Germinal center (tissue), 1 donor: ENCODE measurements at places on chromosomes 5 and 9.

DNA sequence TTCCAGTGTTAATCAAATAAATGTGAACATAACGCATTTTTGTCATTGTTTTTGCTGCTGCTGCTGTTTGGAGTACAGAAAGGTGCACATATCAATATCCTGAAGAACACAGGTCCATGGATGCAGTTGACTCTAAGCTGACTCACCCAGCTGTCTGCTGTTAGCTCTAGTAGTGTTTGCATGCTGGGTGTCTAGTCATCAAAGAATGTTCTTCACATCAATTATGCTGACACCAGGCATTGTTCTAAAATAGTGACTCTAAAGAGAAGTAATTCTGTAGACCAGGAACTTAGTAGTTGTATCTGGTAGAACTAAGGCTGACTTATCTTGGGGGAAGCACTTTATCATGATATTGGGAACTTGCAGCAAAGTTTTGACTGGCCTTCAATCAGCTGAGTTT lies 55.7 kb upstream of the DPYSL3 start:
- no peak for DNase-seq

DNA sequence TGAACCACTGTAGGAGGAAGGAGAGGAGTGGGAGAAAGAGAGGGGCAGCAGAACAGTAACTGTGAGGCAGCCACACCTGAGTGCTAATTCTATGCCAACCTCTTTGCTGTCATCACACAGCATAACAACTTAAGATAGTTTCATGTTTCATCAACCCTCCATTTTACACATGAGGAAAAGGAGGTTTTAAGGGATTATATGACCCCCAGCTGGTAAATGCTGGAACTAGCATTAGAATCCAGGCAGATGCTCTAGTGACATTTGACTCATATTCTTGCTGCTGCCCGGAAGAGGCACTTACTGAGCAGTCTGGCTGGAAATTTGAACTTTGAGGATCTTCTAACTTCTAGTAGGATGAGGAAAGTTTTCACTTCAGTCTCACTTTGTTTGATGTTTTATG lies 24.1 kb upstream of the VLDLR start:
- no peak for DNase-seq

DNA sequence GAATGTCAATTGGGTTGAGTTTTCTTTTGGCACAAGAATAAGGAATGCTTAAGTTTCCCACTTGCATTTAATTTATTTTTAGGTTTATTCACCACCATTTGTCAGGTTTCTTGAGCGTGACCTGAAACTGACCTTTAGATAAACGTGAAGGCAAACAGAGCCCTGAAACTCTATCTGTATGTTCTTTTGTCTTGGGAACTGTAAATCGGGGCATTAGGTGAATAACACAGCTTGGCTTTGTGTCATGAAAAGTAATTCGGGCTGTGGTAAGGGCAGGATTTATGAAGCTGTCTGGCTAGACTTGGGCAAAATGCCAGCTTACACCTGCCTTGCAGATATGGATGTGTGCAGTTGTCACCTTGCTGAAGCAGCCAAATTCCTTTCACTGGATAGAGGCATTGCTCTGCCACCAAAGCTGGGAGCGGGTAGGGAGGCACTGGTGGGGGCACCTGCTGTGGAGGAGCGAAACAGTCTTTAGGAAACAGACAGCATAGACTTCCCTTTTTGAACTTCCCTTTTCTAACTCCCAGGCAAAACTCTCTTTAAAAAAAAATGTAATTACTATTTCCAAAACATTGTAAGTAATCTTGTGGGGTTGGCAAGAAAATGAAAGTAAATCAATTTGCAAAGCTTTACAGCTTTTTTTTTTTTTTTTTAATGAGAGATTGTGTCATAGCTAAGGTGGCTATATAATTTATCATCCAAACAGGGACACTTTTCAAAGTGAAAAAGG lies 545.2 kb downstream of the CSNK1G3 start:
- peak; percentile 58 for DNase-seq

GRCh38 chr5:78587775-78588291 lies 60.7 kb downstream of the LHFPL2 start:
- no peak for DNase-seq

- peak; percentile 27 for DNase-seq
These were observed 10.7 kb upstream of the CLK4 start for GRCh38 chr5:178637356-178638074.

DNA sequence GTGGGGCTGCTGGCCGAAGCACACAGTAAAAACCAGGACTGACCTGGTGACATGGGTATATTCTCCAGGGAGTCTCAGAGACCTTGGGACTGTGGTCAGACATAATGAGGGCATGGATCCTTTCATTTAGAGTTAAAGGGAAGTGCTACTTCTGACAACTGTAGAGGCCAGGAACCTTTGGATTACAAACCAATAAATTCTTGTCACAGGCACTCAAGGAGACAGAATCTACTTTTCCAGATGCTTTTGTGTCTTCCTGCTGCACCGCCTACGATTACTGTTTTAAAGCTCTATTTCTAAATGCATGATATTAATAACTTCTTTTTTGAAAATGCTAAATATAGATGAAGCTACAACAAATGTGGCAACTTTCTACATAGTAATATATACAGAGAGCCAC lies 106.5 kb upstream of the LPAR1 start:
- no peak for DNase-seq

DNA sequence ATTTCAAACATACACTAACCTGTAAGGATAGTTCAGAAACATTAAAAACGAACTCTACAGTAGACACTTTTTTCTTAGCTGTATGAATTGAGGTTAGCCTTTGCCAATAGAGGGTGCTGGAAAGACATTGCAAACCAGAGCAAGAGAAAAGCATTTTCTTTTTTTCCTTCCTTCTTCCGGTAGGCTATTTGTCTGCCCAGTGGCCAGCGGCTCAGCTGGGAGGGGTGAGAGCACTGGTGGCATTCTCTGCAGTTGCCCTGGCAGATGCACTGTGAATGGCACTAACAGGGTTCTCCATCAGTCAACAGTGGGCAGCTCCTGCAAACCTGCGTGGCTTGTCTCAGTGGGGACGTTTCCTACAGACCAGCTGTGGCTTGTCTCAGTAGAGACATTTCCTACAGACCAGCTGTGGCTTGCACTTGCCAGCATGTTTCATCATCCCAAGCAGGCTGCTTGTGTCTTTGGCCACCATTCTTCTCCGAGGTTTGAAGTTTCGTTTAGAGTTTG lies 984.5 kb upstream of the CDH18 start:
- no peak for DNase-seq
